ENCODE measurements at places on chromosomes 12 and 14.

DNA sequence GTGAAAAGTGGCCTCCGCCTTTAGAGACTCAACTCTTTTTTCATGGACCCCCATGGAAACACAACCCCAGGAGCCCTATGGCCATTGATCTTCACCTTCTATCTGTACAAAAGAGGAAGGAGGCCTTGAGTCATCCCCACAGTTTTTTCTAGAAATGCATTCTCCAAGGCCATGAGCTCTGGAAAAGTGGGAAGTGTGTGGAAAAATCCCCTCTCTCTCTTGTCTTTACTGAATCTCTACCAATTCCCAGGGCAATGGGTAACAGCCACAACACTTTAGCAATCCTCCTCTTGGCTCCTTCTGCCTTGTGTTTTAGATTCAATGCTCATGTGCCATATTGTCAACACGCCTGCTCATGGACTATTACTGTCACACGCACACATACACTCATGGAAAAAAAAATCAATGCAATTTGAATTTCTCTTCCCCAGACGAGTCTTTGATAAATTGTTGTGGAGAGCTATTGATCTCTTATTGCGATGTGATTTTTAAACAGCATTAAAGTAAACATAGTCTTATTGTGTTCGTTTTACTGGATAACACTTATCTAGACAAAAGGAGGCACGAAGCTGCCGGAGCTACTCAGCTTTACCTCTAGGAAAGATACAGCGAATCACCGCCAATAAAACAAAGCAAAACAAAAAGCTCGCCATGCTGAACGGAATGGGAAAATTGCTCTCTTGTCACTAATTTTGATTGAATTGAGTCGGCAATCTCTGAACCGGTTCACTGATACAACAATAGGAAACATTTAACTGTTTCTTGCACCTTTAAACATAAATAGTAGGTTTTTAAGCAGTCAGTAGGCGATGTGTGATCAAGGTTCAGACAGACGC is 260.3 kb downstream of the VRK1 start:
- no peak for DNase-seq

- no peak for DNase-seq
These were observed at the start of gene CPNE6 for GRCh38 chr14:24071144-24071697. TSS of gene CPNE6 (plus strand) at chr14:24071562. CDS start at chr14:24072937, 1,375 bp downstream.

DNA sequence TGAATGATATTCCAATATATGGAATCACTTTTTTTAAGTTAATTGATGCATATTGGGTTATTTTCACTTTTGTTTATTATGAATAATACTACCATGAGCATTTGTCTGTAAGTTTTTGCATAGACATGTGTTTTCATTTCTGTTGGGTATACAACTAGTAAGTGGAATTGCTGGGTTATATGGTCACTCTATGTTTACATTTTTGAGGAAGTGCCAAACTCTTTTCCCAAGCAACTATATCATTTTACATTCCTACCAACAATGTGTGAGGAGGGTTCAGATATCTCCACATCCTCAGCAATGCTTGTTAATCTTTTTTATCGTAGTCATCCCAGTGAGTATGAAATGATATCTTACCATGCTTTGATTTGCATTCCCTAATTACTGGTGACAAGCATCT is 64.0 kb downstream of the MON2 start:
- DNase-seq: no peak

GRCh38 chr12:129900306-129900705 is 3.5 kb downstream of the TMEM132D start:
- DNase-seq: no peak
